HT1080 (cell line): ENCODE measurements at places on chromosomes 7 and 10.

DNA sequence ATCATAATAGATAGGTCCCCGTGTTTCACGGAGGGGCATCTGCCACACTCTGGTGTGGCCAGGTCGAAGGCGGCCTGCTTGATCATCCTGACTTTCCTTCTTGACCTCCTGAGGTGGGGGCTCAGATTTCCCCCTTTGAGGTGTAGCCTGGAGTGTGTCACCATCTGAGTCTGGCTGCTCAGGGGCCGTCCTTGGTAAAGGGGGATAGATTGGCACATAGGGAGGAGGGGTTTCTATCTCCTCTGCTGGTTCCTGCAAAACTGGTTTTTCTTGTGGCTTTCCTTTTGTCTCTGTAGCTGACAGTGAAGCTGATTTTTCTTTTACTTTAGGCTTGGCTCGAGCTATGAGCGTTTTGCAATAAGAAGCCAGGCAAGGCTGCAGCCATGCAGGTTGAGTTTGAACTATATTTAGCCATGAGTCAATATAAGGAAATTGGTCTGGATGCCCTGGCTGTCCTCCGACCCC is 7.1 kb upstream of the ZNF117 start:
- no peak for DNase-seq

- DNase-seq, result peak; percentile 81
These were observed 96.4 kb upstream of the ZMIZ1 start for GRCh38 chr10:78972160-78972946.

- DNase-seq, result no peak
These were observed 40.4 kb upstream of the SHH start for GRCh38 chr7:155852426-155853301.

GRCh38 chr7:24477398-24478136 is 95.7 kb upstream of the PALS2 start:
- DNase-seq, result peak; percentile 88

DNA sequence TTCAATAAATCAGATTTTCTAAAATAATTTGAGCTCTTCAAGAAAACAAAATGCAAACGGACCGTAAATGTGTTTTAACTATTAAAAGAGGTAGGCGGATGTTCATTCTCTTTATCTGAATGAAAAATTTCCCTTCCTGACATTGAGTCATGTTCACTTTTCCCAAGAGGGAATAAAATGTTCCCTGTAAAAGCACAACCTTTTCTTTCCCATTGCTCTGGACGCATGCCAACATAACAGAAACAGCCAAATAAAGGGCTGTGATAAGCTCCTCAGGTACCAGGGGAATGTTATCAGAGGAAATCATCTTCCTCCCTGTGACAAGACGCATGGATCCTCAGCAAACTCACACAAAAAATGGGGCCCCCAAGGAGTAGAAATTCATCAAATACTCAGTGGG is 251.8 kb downstream of the MTERF1 start:
- DNase-seq, result no peak

DNA sequence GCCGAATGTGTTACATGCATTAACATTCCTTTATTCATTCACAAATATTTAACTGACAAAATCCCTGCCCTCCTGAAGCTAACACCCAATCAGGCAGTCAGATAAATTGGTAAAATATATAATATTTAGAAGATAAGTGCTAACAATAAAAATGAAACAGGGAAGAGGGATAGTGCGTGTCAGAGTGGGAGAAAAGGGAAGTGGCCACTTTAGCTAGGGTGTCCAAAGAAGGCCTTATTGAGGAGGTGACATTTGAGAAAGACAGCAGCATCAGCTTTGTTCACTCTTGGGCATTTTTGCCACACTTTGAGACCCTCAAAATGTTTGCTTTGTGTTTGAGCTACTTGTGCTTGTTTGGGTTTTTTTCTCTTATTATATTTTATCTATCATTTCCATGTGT is 317.8 kb downstream of the SNX13 start:
- DNase-seq, result no peak

GRCh38 chr10:133131734-133132472 is 28.1 kb upstream of the KNDC1 start:
- DNase-seq, result no peak

- DNase-seq, result no peak
These were observed 2.5 kb downstream of the LSM8 start for GRCh38 chr7:118186501-118186900.

DNA sequence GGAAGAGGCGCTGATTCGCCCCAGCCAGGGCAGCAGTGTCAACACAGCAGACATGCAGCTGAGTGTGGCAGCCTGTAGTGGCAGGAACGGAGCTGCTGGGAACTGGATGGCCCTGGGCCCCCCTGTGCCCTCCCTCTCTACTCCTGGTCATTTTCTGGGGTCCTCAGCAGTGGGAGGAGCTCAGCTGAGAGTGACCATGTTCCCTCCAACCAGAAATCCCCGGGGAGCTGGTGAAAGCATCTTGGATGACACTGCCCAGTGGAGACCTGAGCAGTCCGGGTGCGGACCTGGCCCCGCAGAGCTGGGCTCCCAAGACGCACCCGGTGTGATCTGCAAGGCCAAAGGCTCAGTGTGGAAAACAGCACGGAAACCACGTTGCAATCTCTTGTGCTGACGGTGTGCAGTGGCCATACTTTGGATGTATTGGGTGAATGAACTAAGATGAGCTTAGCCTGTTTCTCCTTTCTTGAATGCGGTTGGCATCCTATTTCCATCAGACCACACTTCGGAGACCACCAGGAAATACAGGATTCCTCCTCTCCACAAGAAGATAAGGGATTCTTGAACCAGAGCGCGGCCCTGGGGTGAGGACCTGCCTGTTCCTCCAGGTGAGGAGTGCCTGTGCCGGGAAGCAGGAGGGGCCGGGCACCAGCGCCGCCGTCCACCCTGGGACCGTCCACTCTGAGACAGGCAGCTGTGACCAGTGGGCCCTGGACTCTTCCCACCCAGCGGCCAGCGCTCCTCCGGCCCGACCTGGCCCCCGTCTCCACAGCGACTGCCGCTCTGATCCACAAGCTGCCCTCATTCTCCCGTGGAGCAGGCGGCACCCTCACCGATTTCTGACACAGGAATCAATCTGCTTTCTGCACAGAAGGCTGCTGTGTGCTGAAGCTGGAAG is 93.5 kb upstream of the DIP2C start:
- no peak for DNase-seq

DNA sequence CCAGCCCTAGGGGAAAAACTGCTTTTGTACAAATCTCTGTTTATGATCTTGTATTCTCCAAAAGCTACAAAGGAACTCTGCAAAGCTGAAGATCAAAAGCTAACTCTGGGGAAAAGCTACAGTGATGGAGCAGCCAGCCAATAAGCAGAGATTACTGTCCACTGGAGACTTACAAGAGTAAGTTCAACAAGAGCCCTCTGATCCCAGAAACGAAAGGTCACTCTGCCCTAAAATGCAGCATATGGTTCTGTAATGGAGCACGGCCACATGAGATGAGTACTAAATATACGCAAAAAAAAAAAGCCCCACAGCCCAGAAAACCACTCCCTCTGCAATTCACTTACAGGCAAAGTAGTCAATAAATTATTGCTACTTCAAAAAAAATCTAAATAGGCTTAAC is 60.1 kb downstream of the ERCC6 start:
- DNase-seq, result no peak

- no peak for DNase-seq
These were observed 206.9 kb downstream of the PTEN start for GRCh38 chr10:88070080-88070880.

- peak; percentile 90 for DNase-seq
These were observed 84.9 kb upstream of the ADRB1 start for GRCh38 chr10:113958631-113959382.

DNA sequence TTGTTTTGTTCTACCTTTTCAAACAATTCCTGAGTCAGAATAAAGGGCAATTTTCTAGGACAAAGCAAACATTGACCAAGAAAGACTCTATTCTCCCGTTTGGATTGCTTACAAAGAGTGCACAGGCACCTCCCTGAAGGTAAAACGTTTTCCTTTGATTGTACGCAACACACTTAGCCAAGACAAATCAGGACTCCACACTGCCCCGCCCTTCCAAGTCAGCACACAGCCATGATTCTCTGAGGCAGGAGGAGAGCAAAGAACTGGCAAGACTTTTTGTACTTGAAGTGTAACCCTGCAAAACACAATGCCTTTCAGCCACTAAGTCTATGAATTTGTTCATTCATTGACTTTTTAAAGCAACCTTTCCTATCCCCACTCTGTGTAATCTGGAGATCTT is 85.0 kb upstream of the FAM180A start:
- no peak for DNase-seq

GRCh38 chr7:55431898-55432297 is 66.8 kb downstream of the LANCL2 start:
- DNase-seq, result no peak
